ENCODE measurements at places on chromosomes 11 and 22. TPM values are rescaled to one million over a fixed set of nuclear protein-coding genes. Genes with fewer than 3 reads are reported as not detected.

DNA sequence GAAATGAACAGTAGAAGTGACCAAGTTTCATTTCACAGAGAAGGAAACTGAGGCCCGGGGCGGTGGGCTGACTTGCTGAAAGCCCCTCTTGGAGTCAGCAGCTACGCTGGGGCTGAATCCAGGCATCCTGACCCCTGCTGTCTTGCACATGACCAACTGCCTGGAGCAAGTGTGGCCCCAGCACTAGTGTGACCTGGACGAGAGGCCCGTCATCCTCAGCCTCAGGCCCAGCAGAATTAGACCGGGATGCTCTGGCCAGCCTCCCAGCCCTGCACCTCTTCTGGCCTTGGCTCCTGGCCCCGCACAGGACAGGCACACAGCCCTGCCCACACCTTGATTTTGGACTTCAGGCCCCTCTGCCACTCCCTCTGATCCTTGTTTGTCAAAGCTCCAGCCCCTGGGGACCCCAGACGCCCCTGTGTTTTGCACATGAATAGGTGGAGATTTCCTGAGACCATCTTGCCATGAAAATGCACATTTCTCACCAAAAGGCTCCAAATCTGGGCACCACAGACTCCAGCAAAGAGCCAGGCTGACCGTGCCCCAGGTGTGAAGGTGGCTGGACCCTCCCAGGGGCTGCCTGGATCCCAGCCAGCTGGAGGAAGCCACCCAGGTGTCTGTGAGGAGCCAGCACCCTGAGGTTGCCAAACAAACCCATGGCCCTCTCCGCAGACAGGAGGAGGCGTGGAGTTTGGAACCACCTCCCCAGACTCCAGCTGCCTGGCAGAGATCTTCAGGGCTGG lies 24.9 kb downstream of the FGF4 start:
- DNase-seq: no peak

- DNase-seq: no peak
These were observed 44.9 kb downstream of the PITPNB start for GRCh38 chr22:27874185-27874584.

GRCh38 chr22:39080052-39080762 lies 3.1 kb downstream of the APOBEC3G start:
- no peak for DNase-seq

GRCh38 chr11:15236559-15236958 lies 121.8 kb downstream of the INSC start:
- DNase-seq: no peak

- DNase-seq: no peak
These were observed at the start of gene INS for GRCh38 chr11:2160736-2161259. TSS of gene INS (minus strand) at chr11:2161209. CDS start at chr11:2160971, 238 bp downstream.

DNA sequence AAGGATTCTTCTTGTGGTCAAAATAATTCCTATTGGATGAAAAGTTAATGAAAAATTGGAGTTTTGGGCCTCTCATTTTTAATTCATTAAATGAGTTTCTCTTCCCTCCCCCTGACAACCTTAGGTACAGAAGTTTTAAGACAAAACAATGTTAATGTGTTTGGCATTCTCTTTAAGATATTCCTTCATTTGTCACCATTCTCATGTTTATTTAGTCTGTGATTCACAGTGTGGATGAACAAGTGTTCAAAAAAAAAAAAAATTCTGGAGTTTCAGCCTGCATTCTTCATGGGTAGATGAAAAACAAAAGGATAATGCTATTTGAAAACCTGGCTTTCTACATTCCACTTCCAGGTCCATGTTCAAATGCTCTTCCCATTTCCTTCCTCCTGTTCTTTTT lies 172.6 kb upstream of the LUZP2 start:
- DNase-seq: no peak

DNA sequence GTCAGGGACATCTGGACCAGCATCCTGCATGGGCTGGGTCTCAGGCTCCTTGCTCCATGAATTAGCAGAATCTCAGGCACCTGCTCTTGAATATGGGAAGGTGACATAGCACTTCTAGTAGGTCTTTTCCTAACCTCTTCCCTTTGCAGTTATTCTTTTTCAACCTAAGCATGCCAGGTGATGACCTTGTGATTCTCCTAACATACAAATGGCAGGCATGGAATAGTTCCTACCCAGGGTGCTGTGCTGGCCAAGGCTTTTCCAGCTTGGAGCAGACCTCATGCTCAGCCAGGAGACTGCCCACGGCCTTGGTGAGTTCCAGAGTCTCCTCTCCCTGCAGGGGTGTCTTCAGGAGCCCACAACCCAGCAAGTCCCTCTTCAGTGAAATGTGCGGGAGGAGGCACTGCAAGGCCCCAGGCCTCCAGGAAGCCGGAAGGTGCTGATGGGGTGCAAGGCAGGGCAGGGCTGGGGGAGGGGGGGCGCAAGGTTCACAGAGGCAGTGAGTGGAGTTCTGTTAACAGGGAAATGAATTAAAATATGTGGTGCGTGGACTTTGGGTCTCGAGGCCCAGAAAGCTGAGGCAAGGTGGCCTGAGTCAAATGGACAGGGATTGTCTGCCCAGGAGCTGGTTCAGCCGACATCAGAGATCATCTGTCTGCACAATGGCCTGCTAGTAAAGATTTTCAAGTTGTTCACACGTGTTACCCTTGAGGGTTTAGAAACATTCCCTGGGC lies 75.9 kb upstream of the SEPTIN5 start:
- no peak for DNase-seq

PKDREJ gene
- total RNA-seq: 0.07 TPM

NRIP3 gene
- total RNA-seq: 2.7 TPM
